Activated T-cell treated with anti-CD3 and anti-CD28 coated beads for 1 hour (primary cell): ENCODE measurements at places on chromosomes 7 and 10.

GRCh38 chr10:108598320-108598695 lies 1325.0 kb downstream of the XPNPEP1 start:
- no peak for DNase-seq

GRCh38 chr7:142851919-142852318 lies 3.0 kb upstream of the EPHB6 start:
- no peak for DNase-seq

GRCh38 chr7:45036796-45037195 lies 36.8 kb downstream of the CCM2 start:
- no peak for DNase-seq

- no peak for DNase-seq
Measured at GRCh38 chr10:12198156-12198555, 2.2 kb downstream of the CDC123 start.

DNA sequence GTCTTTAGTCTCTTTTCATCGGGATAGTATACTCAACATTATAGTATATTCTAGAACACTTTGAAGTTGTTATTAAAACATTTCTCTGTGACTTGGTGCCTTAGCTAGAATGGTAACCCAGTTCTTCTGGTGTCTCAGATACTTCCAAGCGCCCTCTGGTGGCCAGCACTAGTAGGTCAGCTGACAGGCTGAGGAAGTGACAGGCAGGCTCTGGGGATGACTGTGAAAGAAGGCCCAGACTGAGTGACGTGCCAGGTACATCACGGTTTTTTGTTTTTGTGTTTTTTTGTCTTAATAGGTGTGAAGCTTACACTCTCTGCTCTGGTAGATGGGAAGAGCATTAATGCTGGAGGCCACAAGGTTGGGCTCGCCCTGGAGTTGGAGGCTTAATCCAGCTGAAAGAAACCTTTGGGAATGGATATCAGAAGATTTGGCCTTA lies 5.1 kb downstream of the COMTD1 start:
- peak; percentile 92 for DNase-seq

GRCh38 chr7:142468871-142469665 lies 211.2 kb upstream of the PRSS58 start:
- DNase-seq: no peak

DNA sequence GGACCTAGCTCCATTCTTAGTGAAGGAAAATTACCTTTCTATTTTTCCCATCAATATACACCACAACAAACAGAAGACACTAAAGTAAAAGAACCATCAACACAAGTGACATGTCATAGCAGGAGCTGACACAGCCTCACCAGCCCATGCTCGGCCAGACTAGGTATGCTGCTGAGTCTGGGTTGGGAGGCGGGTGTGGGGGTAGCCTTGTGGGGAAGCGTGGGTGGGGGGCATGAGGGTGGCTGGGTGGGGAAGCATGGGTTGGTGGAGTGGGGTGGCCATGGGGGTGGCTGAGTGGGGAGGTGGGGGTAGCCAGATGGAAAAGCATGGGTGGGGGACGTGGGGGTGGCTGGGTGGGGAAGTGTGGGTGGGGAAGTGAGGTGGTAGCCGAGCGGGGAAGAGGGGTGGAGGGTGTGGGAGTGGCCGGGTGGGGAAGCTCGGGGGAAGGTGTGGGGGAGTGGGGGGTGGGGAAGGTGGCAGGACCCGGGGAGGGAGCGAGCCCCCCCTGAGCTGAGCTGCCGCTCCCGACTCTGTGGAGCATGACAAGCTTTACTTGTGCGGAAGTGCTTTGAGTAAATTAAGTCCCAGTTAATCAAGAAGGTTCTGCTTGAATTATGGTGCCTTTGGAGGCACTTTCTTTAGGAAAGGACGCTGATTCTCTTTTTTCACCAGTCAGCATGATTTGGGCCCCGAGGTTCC lies 294.6 kb upstream of the ZNF32 start:
- DNase-seq: no peak

GRCh38 chr10:104935656-104936055 lies 294.6 kb downstream of the SORCS3 start:
- no peak for DNase-seq

GRCh38 chr10:31756729-31757110 lies 171.9 kb downstream of the ARHGAP12 start:
- no peak for DNase-seq

- no peak for DNase-seq
Measured at GRCh38 chr10:31929261-31930022, 811 bp upstream of the ARHGAP12 start.

GRCh38 chr10:10513898-10514297 lies 503.8 kb upstream of the CELF2 start:
- no peak for DNase-seq

- DNase-seq: no peak
Measured at GRCh38 chr7:80941208-80941758, 22.4 kb upstream of the SEMA3C start.

DNA sequence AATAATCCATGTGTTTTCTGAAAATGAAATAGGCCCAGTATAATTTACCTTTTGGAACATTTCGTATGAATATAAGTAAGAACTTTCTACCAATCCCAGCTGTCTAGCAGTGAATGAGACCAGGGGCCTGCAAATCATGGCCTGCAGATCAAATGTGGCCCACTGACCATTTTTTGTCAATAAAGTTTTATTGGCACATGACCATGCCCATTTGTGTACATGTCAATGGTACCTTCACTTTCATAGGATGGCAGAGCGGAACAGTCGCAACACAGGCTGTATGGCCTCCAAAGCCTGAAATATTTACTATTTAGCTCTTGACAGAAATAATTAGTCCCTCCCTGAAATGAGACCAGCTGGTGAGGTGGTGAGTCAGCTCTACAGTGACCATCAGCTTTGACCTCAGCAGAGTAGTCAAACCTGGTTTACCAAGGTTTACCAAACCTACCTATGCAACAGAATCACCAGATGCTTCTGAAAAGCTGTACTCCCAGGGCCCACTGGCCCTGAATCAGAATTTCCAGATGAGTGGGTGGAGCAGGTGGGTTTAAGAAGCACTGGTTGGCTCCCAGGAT lies 13.8 kb upstream of the C10orf90 start:
- no peak for DNase-seq

DNA sequence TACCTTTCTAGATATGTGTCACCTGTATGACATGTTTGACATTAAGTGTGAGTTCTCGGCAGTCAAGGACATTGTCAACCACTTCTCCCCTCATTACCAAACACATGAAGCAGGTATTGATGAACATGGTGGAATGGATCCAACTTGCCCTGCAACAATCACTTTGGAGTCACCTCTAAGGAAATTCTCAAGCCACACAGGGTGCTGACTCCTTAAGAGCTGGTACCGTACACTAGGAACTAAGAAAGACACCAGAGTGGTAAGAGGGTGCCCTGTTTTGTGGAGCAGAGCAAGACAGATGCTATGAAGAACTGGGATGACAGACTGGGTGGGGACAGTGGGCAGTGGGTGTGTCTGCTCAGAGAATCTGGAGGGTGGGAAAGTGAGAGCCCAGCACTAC lies 17.4 kb upstream of the SORBS1 start:
- DNase-seq: no peak

- DNase-seq: no peak
Measured at GRCh38 chr10:129467359-129468064, 471 bp downstream of the MGMT start.

- DNase-seq: no peak
Measured at GRCh38 chr7:31919678-31920369, 150.4 kb downstream of the PDE1C start.

DNA sequence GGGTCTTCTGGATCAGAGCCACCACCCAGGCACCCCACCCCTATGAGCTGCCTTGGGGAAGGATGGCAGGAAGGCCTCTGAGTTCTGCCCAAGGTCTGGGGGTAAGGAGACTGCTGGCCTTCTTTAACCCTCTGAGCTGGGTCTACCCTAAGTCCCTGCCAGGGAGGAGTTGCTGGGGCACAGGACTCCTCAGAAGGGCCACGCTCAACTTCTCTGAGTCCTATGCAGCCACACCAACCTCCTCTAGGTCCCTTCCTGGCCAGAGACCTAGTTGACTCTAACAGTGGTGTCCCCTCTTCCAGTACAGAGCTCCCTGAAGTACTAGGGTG lies 2.6 kb upstream of the NEURL1 start:
- DNase-seq: no peak

- no peak for DNase-seq
Measured at GRCh38 chr10:121601458-121601857, 3.2 kb upstream of the FGFR2 start.

GRCh38 chr7:107926481-107926880 lies 35.5 kb downstream of the DLD start:
- no peak for DNase-seq

- no peak for DNase-seq
Measured at GRCh38 chr10:106705681-106706100, 458.8 kb downstream of the SORCS1 start.

GRCh38 chr7:116194115-116194514 lies 16.2 kb upstream of the TES start:
- DNase-seq: no peak

DNA sequence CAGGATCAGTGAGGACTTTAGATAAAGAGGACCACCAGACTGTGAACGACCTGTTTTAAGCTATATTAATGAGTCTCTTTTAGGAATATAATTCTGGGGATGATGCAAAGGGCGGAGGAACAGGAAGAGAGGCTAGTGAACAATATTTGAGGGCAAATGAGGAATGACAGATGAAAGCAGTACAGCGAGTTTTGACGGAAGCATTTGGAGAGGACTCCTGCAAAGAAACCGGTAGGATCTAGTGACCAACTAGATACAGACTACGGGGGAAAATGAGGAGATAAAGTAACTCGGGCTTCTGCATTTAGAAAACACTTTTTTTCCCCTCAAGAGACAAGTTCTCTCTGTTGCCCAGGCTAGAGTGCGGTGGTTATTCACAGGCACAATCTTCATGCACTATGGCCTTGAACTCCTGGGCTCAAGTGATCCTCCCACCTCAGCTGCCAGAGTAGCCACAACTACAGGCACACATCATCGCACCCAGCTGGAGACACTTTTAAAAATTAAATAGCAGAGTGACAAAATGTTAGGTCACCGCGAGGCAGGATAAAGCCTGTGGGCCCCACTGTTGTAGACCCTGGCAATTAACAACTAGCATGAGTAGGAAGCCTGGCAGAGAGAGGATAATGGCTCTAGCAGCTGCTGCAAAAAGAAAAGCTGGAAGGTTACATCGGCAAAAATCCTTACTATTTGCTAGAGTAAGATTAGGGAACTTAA lies 143.2 kb downstream of the SRPK2 start:
- no peak for DNase-seq

DNA sequence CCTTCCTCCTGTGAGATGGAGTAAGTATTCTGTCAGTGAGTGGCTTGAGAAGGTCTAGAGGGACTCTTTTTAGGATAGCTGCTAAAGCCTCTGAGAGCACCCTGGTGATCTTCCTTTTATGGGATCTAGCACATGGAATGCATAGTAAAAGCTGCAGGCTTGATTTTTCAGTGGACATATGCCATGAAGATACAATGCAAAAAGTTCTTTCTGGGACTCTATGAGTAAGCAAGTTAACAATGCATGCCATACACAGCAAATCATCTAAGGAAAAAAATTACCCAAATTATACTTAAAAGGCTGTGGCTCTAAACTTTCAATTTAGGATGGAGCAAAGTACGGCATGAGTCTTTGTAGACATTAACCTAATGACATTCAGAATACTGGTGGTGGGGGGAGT lies 154.5 kb downstream of the SGMS1 start:
- no peak for DNase-seq

GRCh38 chr7:82050792-82051191 lies 280.9 kb upstream of the HGF start:
- DNase-seq: no peak

GRCh38 chr7:100486753-100487446 lies 3.2 kb downstream of the NYAP1 start:
- DNase-seq: no peak

DNA sequence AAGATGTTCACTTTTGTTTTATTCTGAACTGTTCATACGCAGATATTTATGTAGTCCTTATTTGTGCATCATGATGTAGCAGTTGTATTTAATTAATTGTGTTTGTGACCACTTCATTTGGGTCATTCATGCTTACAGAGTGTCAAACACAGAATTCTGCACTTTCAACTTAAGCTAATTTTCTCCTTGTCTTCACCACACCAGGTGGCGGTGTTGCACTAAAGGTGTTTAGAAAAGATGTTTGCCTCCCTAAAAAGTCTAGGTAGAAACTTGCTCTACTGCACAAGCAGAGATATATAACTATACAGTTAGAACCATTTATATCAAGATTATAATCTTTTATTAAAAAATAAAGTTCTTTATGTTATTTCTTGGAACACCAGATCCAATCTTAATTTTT lies 1.3 kb upstream of the TAS2R38 start:
- DNase-seq: no peak

DNA sequence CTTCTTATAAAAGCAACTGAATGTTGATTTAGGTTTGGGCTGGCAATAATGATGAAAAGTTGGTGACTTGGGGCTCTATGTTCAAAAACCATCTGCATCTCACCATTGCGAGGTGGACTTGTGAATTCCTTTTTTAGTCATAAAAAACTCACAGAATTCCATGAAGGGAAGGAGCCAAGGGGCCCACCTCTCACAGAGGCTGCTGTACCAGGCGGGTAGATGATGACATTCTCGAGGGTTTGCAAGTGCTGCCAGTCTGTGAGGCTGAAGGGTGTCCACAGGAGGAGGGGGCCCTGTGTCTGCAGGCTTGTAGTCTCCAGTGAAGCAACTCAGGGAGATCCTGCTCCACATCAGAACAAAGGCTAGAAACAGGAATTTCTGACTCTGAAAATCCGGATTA lies 195.5 kb upstream of the ZNF32 start:
- DNase-seq: no peak

GRCh38 chr10:103807996-103808395 lies 47.4 kb downstream of the SH3PXD2A start:
- no peak for DNase-seq

- no peak for DNase-seq
Measured at GRCh38 chr7:138382862-138383565, 77.0 kb upstream of the TRIM24 start.

GRCh38 chr10:114245121-114245791 lies 6.2 kb downstream of the VWA2 start:
- no peak for DNase-seq

- no peak for DNase-seq
Measured at GRCh38 chr7:20136647-20137046, 80.5 kb downstream of the MACC1 start.

DNA sequence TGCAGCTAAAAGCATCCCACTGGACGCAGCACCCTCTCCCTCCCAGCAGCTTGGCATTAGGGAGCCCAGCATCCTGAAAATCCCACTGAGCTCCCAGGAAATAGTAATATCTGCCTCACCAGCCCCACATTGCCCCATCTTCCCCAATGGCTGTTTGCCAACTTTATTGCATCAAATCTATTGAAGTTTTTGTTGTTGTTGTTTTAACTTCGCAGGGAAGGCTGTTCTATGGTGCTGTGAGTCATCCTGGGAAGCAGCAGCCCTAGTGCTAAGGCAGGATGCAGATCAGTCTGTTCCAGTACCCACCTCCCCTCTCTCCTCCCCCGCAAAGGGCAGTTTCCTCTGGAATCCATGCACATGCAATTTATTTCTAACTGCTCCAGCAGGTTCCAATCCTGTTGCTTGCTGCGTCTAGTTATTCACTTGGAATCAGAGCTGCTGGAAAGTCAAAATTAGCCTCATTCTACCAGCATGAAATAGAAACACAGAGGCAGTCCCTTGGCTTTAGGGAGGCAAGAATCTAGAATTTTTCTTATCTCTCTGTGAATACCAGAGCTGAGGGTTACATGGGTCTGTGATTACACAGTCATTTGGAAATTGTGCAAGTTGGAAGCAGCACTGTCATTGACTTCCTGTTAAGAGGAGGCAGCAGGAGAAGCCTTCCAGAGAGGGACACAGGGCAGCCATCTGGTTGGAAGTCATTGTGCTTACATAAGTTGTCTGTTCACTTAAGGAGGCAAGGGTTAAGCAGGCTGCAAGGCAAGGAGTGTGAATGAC lies 115.9 kb upstream of the CACUL1 start:
- DNase-seq: no peak

- no peak for DNase-seq
Measured at GRCh38 chr10:77590344-77591237, 47.0 kb downstream of the KCNMA1 start.
